ENCODE measurements at places on chromosomes 12 and 14. TPM values are rescaled to one million over a fixed set of nuclear protein-coding genes. Genes with fewer than 3 reads are reported as not detected.

GRCh38 chr12:82124711-82125380 is 233.3 kb downstream of the CCDC59 start:
- no peaks in the 10 kb centered on the region for H3K36me3 ChIP-seq
- H3K4me3 ChIP-seq = no peak overlapping the region
- H3K4me1 ChIP-seq = no peaks in the 10 kb centered on the region
- no peak for DNase-seq

GRCh38 chr12:32089156-32089555 is 17.5 kb upstream of the BICD1 start:
- no peak for DNase-seq
- H3K4me1 ChIP-seq = peaks cover 18% of the 10 kb centered on the region
- no peaks in the 10 kb centered on the region for H3K36me3 ChIP-seq
- H3K27ac ChIP-seq = no peak overlapping the region
- no peak overlapping the region for H3K4me3 ChIP-seq

- H3K4me1 ChIP-seq = no peaks in the 10 kb centered on the region
- no peak overlapping the region for H3K4me3 ChIP-seq
- H3K36me3 ChIP-seq = no peaks in the 10 kb centered on the region
- no peaks in the 10 kb centered on the region for H3K27me3 ChIP-seq
- no peak for DNase-seq
These were observed 6.7 kb downstream of the A2ML1 start for GRCh38 chr12:8829125-8829518.

DNA sequence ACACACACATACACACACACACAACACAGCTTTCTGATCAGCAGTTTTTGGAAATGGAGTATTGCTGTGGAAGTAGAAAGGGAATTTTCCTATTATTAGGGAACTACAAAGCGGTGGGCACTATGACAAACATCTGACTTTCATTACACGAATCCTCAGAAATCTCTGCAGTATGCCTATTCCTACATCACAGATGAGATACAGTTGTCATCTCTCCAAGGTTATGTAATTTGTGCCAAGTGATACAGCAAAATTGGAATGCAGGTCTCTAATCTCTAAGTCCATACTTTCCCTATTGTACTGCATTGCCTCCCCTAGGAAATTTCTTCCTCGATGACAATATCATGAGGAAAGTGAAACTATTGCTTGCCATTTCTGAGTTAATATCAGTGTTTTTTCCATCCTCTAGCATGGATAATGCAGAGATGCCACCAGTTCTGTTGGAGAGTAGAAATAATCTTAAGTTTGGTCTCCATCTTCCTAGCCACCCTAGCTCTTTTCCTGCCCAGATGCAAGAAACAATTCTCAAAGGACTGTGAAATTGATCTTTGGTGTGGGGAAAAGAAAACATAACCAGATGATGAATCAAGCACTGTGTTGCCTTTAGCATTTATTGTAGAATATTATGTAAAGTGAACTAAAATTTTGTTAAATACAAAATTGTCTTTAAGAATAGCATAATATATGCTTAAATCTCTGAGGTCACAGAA is 94.7 kb downstream of the ERGIC2 start:
- H3K4me3 ChIP-seq = no peak overlapping the region
- H3K4me1 ChIP-seq = no peaks in the 10 kb centered on the region
- no peaks in the 10 kb centered on the region for H3K36me3 ChIP-seq
- DNase-seq = no peak
- H3K27ac ChIP-seq = no peak overlapping the region

GRCh38 chr12:26853303-26854030 is 20.5 kb upstream of the ITPR2 start:
- H3K4me3 ChIP-seq = no peak overlapping the region
- DNase-seq = no peak
- H3K4me1 ChIP-seq = no peaks in the 10 kb centered on the region
- H3K27ac ChIP-seq = no peak overlapping the region

GRCh38 chr12:26857465-26858176 is 24.6 kb upstream of the ITPR2 start:
- H3K4me3 ChIP-seq = no peak overlapping the region
- no peaks in the 10 kb centered on the region for H3K36me3 ChIP-seq
- H3K4me1 ChIP-seq = no peaks in the 10 kb centered on the region
- no peak for DNase-seq

- H3K4me3 ChIP-seq = no peak overlapping the region
- no peak for DNase-seq
- H3K27me3 ChIP-seq = no peaks in the 10 kb centered on the region
- no peaks in the 10 kb centered on the region for H3K36me3 ChIP-seq
These were observed 62.3 kb upstream of the EGLN3 start for GRCh38 chr14:34012978-34013720.

DNA sequence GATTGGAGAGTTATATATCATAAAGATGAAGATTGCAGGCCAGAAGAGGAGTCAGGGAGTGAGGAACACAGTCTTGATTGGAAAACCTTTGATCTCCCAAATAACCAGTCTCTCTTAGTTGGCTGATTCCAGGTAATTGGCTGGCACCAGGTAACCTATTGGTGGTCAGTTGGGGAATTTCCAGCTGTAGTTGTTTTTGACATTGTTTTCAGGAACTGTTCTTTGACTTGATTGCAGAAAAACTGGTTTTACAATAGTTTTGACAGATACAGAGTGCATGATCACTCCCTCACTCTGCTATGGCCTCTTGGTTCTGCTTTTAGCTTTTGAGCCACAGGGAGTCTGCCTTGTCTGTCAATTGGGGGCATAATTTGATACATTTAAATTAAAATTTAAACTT is 71.6 kb downstream of the ZNF641 start:
- peak; percentile 41 for DNase-seq
- H3K36me3 ChIP-seq = no peaks in the 10 kb centered on the region
- peaks cover 7% of the 10 kb centered on the region for H3K27me3 ChIP-seq

- DNase-seq = no peak
- H3K36me3 ChIP-seq = no peaks in the 10 kb centered on the region
- no peak overlapping the region for H3K4me3 ChIP-seq
- no peaks in the 10 kb centered on the region for H3K4me1 ChIP-seq
- H3K27ac ChIP-seq = no peak overlapping the region
These were observed 4.1 kb downstream of the EVL start for GRCh38 chr14:100069161-100069800.

DNA sequence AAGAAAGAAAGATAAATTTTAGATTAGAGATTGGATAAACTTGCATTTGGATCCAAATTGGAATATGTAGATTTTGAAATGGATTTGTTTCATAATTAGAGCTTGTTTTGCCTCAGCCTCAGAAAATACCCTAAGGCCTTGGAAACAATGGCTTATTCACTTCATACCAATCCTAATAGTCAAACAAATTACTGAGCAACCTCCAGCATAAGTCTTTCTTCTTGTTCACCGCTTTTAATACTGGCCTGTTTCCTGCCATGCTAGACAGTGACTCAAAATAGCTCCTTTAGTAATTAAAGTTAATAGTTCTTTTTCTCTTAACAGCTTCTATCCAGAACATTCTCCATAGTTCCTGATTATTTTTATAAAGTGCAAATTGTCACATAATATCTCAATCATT is 110.9 kb upstream of the DNM1L start:
- peak; percentile 70 for DNase-seq
- H3K4me1 ChIP-seq = peaks cover 34% of the 10 kb centered on the region
- no peak overlapping the region for H3K4me3 ChIP-seq
- no peaks in the 10 kb centered on the region for H3K36me3 ChIP-seq
- H3K27me3 ChIP-seq = no peaks in the 10 kb centered on the region

DNA sequence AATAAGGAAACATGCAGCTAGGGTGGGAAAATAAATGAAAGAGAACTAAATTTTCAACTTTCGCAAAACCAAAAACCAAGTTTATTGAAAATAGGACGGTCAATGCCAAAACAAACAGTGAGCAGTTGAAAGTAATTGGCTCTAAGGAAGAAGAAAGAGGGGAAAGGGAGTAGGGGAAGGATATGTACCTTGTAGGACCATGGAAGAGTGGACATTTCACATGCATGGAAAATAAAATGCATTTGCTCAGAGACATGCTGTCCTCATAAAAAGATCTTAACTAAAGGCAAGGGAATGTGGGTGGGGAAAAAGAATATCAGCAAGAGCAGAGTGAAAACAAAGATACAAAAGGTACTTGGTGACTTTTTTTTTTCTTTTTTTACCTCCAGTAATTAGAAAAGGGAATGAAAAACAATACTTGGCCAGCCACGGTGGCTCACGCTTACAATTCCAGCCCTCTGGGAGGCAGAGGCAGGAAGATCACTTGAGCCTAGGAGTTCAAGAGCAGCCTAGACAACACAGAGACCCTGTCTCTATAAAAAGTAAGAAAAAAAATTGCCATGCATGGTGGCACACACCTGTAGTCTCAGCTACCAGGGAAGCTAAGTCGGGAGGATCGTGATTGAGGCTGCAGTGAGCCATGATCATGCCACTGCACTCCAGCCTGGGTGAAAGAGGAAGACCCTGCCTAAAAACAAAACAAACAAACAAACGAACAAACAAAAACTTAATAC is 6.6 kb downstream of the TXNDC16 start:
- no peak overlapping the region for H3K4me3 ChIP-seq
- no peaks in the 10 kb centered on the region for H3K36me3 ChIP-seq
- DNase-seq = no peak
- no peaks in the 10 kb centered on the region for H3K4me1 ChIP-seq

- no peaks in the 10 kb centered on the region for H3K27me3 ChIP-seq
- H3K4me1 ChIP-seq = no peaks in the 10 kb centered on the region
- no peak for DNase-seq
- H3K36me3 ChIP-seq = no peaks in the 10 kb centered on the region
- H3K4me3 ChIP-seq = no peak overlapping the region
These were observed 385.6 kb downstream of the GRIN2B start for GRCh38 chr12:13595536-13596443.

DNA sequence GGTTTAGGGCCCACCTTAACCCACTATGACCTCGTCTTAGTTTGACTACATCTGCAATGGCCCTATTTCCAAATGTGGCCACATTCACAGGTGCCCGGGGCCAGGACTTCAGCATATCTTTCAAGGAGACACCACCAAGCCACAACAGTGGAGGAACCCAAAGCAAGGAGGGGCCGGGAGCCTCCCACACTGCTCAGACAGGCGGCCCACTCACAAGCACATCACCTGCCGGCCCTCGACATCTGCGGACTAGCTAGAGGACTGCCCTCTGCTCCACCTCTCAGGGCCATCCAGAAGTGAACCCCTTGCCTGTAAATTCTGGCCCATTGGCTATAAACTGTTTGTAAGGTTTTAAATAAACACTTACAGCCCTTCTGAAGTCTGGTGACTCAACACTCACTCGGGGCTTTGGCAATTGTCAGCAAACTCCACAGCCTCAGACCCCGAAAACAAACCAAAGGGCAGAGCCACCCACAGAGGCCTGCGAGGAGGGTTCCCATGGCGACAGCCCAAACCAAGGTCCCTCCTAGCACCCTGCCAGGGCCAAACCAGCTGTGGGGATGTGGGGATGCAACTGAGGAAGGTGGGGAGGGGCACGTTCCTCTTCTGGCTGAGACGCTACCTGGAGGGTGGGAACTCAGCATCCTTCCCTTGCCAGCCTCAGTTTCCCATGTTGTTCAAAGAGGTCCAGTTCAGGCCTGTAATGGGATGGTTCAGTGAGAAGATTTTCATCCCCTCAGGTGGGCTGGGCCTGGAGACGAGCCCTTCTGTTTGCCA is 95.8 kb downstream of the DICER1 start:
- no peak overlapping the region for H3K27ac ChIP-seq
- no peak overlapping the region for H3K4me3 ChIP-seq
- H3K36me3 ChIP-seq = no peaks in the 10 kb centered on the region
- no peaks in the 10 kb centered on the region for H3K27me3 ChIP-seq
- peaks cover 11% of the 10 kb centered on the region for H3K4me1 ChIP-seq

DNA sequence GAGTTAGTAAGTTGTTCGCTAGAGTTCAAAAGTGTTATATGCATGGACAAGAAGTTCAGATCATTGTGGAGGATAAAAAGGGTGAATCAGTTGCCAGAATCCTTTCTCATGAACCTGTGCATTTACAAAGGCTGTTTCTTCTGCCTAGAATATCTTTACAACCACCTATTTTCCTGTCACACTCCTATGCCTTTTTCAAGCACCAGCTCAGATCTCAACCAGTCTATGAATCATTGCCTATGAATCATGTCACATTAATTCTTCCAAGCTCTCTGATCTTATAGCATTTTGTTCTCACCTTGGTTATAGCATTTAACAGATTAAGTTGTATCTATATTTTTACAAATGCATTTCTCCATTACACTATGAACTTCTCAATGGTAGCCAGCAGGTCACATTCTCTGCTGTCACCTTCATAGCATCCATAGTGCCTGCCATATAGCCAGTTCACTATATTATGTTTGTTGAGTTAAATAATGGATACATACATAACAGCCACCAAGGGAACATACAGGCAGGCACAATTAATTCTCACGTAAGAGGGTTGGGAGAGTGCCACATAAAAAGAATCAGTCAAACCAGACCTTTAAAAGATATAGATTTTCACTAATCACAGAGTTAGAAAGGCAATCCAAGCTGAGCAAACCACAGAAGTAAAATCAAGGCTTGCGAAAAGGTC is 573.0 kb downstream of the FOXG1 start:
- H3K27me3 ChIP-seq = no peaks in the 10 kb centered on the region
- H3K4me1 ChIP-seq = no peaks in the 10 kb centered on the region
- H3K27ac ChIP-seq = no peak overlapping the region
- no peak overlapping the region for H3K4me3 ChIP-seq

DNA sequence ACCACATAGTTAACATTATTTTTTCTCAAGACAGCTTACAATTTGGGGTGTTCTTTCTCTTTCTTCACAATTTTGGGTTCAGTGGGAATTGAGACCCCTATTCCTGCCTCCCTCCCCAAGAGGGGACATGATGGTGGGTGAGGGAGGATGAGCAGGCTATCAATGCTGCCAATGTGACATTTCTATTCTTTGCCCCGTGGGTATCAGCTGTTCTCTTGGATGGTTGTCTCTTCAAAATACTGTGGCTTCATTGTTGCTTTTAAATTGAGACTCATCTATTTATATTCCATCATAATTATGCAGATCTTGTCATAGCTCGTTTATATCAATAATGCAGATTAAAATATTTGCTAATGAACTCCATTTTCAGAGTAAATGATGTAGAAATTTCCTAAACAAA is 56.5 kb upstream of the ANO4 start:
- H3K36me3 ChIP-seq = no peaks in the 10 kb centered on the region
- no peaks in the 10 kb centered on the region for H3K4me1 ChIP-seq
- H3K27ac ChIP-seq = no peak overlapping the region
- DNase-seq = no peak

DNA sequence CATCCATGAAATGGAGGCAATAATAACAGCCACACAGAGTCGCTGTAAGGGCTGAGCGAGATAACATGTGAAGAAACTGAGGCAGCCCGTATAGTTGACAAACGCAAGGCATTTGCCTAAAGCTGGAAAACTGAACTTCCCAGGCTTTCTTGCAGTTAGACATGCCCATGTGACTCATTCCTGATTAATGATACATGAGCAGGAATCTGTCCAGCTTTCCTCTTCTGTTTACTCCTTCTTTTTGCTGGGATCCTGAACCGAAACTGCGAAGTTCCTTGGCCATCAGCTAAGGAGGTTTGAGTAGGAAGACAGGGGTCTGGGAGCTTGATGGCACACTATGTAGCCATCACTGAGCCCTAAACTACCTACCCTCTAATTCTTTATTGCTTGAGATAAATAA is 52.2 kb downstream of the ST8SIA1 start:
- peak overlapping the region; percentile 83 for H3K27ac ChIP-seq
- no peaks in the 10 kb centered on the region for H3K27me3 ChIP-seq
- H3K4me3 ChIP-seq = 0 out of 2 replicates have a peak overlapping the region, but pooled peaks have one; percentile 0
- peak; percentile 54 for DNase-seq
- H3K36me3 ChIP-seq = no peaks in the 10 kb centered on the region
- H3K4me1 ChIP-seq = peaks cover 19% of the 10 kb centered on the region

PPFIA2 gene
- total RNA-seq = 0.47 TPM

PZP gene
- not detected for total RNA-seq

KRT2 gene
- total RNA-seq = not detected

AICDA gene
- total RNA-seq = not detected

KRT4 gene
- not detected for total RNA-seq

METTL17 gene
- total RNA-seq = 37.8 TPM

Measured in SJSA1 (cell line).